Myocyte (in vitro differentiated cells): ENCODE measurements at places on chromosomes 7 and 10.

GRCh38 chr7:113004726-113005454 is 81.7 kb downstream of the GPR85 start:
- DNase-seq = no peak

- no peak for DNase-seq
Observed at GRCh38 chr7:28641752-28642545, 229.6 kb downstream of the CREB5 start.

- no peak for DNase-seq
Observed at GRCh38 chr7:126303926-126304325, 948.8 kb downstream of the GRM8 start.

DNA sequence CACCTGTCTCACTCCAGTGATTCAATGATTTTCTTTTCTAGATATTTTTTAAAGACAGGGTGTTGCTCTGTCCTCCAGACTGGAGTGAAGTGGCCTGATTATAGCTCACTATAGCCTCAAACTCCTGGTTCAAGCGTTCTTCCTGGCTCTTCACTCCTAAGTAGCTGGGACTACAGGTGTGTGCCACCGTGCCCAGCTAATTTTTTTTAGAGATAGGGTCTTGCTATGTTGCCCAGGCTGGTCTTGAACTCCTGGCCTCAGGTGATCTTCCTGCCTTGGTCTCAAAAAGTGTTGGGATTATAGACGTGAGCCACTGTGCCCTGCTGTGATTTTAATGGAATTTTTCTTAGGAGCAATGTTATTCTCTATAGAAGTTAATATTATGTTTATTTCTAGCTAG is 14.1 kb downstream of the NUP205 start:
- DNase-seq = no peak

DNA sequence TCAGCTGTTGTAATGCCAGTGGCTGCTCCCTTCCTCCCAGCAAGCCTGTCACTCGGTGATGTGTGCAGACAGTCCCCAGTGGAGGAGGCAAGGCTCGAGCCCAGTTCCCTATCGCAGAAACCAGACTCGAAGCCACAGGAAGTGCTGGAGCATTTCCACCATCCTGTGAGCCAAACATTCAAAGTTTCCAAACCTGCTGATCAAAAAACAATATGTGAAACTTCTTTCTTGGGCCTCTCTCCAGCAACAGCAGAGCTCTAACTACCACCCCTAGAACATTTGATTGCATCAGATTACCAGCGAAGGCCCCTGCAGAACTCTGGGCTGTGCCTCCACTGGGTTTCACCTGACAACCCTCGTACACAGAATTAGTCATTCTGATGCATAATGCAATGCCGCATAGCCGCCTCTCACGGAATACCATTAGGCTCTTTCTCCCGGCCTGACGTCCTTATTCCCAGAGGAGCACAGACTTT is 94.0 kb downstream of the ELMO1 start:
- DNase-seq = no peak

DNA sequence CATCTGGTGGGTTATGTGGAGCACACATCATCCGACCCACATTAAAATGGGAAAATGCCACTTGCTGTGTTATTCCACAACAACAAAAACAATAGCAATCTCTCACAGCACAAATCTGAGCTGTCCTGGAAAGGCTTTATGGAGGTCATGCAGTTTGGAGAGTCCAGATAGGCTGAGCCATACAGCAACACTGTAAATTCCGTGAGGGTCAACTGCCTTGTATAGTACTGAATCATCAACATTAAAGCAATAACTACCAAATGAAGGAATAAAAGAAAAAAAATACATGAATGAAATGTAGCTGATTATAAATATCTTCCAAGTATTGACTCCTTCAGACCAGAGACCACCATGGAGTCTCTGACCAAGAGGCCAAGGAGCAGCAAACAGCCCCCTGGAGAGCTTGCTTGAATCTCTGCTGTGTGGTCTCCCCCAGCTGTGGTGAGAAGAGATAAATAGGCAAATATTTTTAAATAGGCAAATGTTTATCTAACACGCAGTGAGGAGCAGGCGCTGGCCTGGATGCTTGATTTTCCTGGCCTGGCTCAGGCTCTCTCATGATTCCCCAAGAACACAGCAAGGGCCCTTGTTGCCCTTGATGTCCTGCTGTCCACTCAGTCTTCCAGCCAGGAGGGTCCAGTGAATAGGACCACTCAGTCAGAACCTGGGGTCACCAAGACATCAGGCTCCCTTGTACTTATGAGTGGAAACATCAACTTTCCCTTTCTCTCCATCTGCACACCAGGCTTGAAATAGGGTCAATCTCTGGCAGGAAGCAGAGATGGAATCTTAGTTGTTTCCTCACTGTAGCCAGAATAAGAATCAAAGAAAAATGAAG is 1021.3 kb downstream of the XPNPEP1 start:
- DNase-seq = no peak

- no peak for DNase-seq
Observed at GRCh38 chr7:64881461-64882287, 21.4 kb upstream of the ZNF273 start.

GRCh38 chr7:110373416-110373815 is 717.5 kb upstream of the LRRN3 start:
- DNase-seq = no peak

- peak; percentile 13 for DNase-seq
Observed at GRCh38 chr10:978826-979421, 9.3 kb upstream of the GTPBP4 start.

- no peak for DNase-seq
Observed at GRCh38 chr10:120578890-120579289, 121.9 kb downstream of the PLPP4 start.

DNA sequence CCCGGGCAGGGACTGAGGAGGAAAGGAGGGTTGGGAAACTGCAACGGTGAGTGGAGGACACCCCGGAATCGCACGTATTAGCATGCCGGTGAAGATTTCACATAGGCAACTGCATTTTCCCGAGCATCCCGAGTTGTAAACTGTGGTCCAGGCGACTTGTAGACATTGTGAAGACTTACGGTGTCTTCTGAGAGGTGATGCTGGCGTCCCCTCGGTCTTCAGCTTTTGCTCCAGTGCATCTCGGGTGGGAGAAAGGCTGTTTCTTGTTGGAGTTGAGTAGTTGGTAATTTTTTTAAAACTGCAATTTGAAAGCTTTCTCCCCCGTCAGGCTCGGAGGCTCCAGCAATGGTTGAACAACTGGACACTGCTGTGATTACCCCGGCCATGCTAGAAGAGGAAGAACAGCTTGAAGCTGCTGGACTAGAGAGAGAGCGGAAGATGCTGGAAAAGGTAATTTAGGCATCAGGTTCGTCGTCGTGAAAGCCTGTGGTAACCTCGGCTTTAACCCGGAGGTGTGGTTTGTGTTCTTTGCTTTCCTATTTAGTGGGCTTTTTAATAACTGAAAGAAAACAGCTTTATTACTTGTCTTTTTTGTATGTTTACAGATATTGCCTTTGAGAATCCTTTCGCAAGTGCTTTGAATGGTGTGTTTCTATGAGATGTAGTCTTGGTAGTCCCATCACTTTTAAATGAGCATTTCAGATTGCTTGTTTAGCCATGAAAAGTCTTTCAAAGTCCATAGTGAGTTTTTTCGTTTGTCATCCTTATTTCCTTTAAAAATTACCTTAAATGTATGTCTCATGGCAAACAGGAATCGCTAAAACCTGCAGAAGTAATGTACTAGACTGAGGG is 687 bp downstream of the HELLS start:
- DNase-seq = no peak
